ENCODE measurements at places on chromosomes 6 and 20.

DNA sequence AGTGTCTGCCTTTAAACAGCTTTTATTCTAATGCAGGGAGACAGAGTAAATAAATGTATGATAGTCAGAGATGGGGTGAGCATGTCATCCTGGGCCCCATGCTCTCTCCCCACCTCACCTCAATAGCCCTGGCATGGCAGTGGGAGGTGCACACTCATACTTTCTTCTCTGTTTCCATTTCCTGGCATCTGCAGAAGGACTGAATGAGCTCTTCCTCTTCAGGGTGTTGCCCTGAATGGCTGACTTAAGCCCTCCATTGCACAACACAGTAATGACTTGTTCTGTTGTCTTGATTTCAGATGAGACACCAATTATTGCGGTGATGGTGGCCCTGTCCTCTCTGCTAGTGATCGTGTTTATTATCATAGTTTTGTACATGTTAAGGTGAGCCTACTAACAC lies 57.0 kb upstream of the GNRH2 start:
- DNase-seq = no peak

GRCh38 chr6:90413867-90414266 lies 117.2 kb upstream of the BACH2 start:
- DNase-seq = peak; percentile 84

DNA sequence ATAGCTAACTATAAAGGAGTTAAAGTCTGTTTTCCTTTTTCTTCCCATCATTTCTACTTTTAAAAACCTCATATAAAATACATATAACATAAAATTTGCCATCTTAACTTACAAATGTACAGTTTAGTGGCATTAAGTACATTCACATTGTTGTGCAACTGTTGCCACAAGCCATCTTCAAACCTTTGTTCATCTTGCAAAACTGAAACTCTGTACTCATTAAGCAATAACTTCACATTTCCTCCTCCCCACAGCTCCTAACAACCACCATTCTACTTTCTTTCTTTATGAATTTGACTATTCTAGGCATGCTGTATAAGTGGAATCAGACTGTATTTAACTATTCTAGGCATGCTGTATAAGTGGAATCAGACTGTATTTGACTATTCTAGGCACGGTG lies 4.5 kb downstream of the CCDC170 start:
- DNase-seq = no peak

GRCh38 chr6:5130135-5130866 lies 45.2 kb downstream of the PPP1R3G start:
- no peak for DNase-seq

DNA sequence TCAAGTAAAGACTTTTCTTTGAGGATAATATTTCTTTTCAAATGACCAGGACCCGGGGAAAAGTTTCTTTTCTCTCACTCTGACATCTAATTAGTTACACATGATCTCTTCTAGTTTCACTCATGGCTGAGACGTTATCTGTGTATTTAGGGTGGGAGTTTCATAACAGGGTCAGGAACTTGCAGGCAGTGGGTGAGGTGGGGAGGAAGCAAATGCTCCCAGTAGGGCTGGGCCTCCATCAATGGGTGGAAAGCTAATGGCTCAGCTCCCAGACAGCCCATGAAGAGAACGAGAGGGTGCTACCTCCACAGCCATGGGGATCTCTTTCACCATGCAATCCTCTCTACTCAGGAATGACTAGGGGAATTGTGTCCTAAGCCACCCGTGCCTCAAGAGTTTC lies 119.3 kb downstream of the F13A1 start:
- DNase-seq = no peak

GRCh38 chr6:129621252-129621651 lies 88.7 kb downstream of the ARHGAP18 start:
- peak; percentile 4 for DNase-seq

DNA sequence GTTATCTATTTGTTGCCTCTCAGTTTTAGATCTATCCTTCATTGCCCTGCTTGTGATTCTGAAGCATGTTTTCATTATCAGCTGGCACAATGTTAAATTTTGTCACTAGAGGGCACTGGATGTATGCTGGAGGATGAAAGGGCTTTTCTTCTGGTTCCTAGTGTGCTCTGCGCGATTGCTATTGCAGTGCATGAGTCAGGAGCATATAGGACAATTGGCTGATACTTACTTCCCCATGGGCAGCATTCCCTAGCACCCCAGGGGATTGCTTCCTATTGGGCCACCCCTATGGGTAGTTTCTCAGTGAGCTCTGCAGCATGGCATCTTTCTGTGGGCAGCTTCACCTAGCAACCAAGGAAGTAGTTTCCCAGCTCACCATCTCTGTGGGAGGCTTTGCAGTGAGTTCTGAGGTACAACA lies 280.3 kb upstream of the SYNCRIP start:
- no peak for DNase-seq

DNA sequence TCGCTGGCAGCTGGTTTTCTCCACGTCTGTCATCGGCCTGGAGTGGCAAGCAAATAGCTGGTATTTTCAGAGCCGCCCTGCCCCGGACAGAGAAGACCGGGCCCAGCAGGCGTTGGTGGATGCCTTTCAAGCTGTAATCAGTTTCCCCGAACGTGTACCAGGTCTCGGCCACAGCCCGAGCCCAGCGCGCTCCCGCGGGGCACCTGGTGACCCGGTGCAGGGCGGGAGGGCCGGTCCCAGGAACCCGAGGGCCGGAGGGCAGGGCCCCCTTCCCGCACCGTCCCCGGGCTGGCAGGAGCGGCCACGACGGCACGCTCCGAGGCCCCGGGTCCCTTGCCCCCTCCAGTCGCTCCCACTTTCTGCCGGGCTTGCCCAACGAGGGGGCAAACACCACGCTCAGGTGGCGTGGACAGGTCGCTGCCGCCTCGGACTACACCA lies 348 bp upstream of the PYGB start:
- no peak for DNase-seq

GRCh38 chr20:48875914-48876240 lies 45.6 kb upstream of the ARFGEF2 start:
- no peak for DNase-seq

DNA sequence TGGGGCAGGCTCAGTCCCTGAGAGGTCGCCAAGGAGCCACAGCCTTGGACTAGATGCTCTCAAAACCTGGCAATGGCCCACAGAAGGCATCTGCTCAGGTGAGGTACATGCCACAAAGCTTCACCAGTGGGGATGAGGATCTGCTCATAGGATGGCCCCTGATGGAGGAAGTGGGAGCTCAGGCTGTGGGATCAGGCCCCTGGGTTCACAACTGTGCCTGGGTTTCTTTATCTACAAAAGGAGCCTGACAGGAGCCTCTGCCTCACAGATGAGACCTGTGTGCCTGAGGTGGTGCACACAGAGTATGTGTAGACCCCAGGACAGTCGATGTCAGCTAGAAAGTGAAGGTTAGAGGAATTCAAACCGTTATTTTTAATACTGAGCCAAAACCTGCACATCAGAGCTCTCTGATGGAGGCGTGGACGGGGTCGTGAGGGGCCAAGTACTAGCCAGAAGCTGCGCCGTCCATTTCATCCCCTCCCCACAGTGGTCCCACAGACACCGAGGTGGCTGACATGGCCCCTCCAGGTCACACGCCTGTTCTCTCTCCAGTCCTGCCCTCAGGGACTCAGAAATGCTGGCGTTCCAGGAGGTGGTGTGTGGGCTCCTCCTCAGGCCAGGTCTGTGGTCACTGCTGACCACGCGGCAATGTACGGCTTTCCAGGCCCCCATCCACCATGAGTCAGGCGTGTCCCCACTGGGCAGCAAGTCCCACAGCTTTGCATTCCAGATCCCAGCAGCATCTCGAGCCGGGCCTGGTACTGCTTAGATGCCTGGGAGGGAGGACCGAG lies 33.3 kb downstream of the NTSR1 start:
- DNase-seq = no peak

- DNase-seq = no peak
Measured at GRCh38 chr6:11230158-11231107, 2.0 kb downstream of the NEDD9 start.

DNA sequence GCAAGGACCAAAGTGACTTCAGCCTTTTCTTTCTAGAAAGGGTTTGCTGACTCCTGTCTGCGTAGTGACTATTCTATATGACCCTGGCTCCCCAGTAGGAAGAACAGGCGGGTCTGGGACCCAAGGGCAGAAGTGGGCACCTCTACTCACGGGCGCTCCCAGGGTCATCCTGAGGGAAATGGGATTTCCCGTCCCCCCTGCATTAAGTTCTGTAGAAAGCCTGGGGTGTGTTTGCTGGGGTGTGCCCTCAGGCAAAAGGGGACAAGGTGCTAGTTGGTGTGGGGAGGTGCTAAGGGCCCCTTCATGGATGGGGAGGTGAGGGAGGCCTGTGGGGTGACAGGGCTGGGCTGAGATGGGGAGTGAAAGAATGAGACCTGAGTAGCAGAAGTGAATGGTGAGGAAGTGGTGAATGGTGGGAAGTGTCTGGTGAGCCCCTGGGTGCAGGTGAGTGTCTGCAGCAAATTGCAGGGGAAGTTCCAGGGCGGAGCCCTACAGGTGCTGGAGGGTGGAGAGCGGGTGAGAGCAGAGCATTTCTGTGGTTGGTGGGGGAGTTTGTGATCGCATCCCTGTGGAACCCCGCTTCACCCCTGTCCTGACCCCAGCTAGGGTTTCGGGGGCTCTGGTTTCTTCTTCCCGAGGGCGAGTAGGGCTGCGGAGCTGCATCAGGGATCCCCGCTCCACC lies 21.1 kb downstream of the RAET1L start:
- peak; percentile 76 for DNase-seq

DNA sequence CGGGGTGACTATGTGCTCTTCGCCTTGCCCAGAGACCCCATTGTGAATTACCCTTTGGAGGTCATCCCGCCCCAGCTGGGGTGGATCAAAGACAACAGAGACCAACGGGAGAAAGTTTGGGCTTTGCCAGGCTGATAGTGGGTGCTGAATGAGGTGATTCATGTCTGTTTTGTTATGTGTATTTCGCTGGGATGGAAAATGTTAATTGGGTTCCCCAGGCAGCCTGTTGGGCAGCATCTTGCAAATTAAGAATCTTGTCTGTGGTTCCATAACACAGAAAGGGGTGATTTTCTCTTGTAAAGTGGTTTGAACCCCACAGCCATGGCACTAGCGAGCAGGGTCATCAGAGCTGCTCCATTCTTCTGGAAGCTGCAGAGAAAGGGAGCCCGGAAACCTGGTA lies 63.1 kb upstream of the UNC93A start:
- no peak for DNase-seq
